ENCODE measurements at places on chromosomes 1 and 21.

- H3K36me3 ChIP-seq = no peaks in the 10 kb centered on the region
- no peak overlapping the region for H3K4me3 ChIP-seq
- no peaks in the 10 kb centered on the region for H3K4me1 ChIP-seq
- H3K27ac ChIP-seq = no peak overlapping the region
- DNase-seq = no peak
- H3K27me3 ChIP-seq = no peaks in the 10 kb centered on the region
Measured at GRCh38 chr1:181397845-181398244, 85.5 kb upstream of the CACNA1E start.

DNA sequence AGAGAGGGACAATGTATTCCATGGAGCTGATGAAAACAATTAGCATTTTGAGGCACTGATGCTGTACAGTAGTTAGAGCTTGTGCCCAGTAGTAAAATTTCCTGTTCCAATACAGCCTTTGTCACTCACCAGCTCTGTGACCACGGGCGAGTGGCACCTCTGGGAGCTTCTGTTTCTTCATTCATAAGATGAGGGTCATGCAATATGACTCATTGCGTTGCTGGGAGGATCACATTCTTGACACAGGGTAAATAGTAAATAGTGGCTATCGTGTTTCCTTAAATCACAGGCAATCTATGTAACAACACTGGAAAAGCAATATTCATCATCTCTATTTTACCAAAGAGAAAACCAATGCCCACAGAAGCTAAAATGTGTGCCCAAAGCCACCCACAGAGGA is 4.5 kb upstream of the LRRC52 start:
- H3K27me3 ChIP-seq = no peaks in the 10 kb centered on the region
- no peak overlapping the region for H3K4me3 ChIP-seq
- DNase-seq = no peak
- H3K27ac ChIP-seq = no peak overlapping the region
- no peaks in the 10 kb centered on the region for H3K36me3 ChIP-seq

GRCh38 chr21:46215436-46216131 is 13.0 kb downstream of the LSS start:
- DNase-seq = no peak
- no peak overlapping the region for H3K4me3 ChIP-seq
- H3K36me3 ChIP-seq = no peaks in the 10 kb centered on the region

- peaks cover 18% of the 10 kb centered on the region for H3K27me3 ChIP-seq
- H3K4me3 ChIP-seq = no peak overlapping the region
- peaks cover 10% of the 10 kb centered on the region for H3K4me1 ChIP-seq
- no peaks in the 10 kb centered on the region for H3K36me3 ChIP-seq
- DNase-seq = no peak
- H3K27ac ChIP-seq = no peak overlapping the region
Measured at GRCh38 chr1:43067233-43067745, 104.8 kb downstream of the EBNA1BP2 start.

DNA sequence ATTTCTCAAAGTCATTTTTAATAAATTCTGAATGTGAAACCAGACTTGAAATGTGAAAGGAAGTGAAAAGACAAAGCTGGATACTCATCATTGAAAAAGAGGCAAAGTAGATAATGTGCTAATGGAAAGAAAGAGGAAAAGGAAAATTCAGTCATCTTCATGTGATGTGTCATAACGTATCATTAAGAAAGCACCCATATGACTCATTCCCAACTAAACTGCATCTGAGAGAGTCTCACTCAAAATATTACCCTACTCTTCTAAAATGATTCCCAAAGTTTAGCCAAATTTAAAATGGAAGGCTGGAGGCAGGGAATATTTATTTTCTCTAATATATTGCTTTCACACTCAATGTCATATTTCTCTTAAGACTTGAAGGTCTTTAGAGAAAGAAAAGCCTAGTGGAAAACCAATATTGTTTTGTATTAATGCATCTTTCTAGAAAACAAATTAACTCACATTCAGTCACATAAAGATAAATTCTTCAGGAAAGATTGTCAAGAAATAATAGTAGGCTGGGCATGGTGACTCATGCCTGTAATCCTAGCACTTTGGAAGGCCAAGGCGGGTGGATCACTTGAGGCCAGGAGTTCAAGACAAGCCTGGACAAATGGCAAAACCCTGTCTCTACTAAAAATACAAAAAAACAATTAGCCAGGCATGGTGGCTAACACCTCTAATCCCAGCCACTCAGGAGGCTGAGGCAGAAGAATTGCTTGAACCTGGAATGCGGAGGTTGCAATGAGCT is 129.9 kb downstream of the SLC30A10 start:
- H3K27me3 ChIP-seq = no peaks in the 10 kb centered on the region
- no peak for DNase-seq
- H3K4me3 ChIP-seq = no peak overlapping the region

DNA sequence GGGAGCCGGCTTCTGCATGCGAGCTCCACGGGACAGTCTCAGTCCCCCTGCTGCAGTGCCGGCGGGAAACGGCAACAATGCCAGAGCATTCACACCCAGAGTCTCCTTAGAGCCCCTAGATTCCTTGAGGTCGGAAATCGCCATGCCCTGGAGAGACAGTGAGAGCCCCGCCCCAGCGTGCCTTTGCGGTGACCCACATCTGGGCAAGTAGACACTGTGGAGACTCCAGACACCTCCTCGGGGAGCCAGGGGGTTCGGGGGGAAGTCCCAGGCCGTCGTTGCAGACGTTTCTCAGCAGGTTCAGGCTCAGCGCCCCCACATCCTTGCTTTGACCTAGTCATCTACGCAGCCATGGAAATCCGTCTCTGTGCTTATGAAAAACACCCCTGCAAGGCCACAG is 81.3 kb upstream of the ARHGEF16 start:
- H3K27me3 ChIP-seq = peaks cover 65% of the 10 kb centered on the region
- no peak overlapping the region for H3K4me3 ChIP-seq
- no peak for DNase-seq
- no peaks in the 10 kb centered on the region for H3K36me3 ChIP-seq

- no peak overlapping the region for H3K4me3 ChIP-seq
- no peaks in the 10 kb centered on the region for H3K36me3 ChIP-seq
- DNase-seq = no peak
- no peaks in the 10 kb centered on the region for H3K4me1 ChIP-seq
- no peaks in the 10 kb centered on the region for H3K27me3 ChIP-seq
Measured at GRCh38 chr1:159510229-159510541, 25.6 kb downstream of the OR10J5 start.

DNA sequence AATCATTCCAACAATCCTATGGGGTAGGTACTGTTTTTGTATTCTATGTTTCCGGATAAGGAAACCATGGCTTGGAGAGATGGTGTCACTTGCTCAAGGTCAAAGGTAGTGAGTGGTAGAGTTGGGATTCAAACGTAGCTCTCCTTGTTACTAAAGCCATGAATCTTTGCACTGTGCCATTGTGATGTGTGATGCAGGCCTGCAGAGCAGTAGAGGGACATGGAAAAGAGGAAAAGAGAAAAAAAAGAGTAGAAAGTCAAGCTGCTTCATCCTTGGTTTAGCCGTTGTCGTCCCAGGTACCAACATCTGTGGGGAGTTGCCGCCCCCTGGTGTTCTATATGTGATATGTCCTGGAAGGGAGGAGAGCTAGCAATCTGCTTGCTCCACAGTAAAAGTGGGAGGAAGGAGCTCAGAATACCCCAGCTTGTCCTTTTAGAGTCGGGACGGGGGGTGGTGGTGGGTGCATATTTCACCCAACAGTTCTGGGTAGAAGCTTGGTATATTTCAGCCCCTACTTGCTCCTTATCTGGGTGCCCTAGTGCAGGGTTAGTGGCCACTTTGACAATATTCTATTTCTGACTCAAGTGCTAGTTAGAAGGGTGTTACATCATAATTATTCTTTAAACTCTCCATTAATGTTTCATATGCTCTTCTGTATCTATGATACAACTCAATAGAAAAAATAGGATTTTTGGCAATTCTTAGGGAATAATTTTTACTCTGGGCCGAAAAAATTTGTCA is 98.4 kb downstream of the EBNA1BP2 start:
- DNase-seq = peak; percentile 74
- no peak overlapping the region for H3K4me3 ChIP-seq
- peaks cover 5% of the 10 kb centered on the region for H3K27me3 ChIP-seq
- no peak overlapping the region for H3K27ac ChIP-seq
- peaks cover under 1% of the 10 kb centered on the region for H3K4me1 ChIP-seq

DNA sequence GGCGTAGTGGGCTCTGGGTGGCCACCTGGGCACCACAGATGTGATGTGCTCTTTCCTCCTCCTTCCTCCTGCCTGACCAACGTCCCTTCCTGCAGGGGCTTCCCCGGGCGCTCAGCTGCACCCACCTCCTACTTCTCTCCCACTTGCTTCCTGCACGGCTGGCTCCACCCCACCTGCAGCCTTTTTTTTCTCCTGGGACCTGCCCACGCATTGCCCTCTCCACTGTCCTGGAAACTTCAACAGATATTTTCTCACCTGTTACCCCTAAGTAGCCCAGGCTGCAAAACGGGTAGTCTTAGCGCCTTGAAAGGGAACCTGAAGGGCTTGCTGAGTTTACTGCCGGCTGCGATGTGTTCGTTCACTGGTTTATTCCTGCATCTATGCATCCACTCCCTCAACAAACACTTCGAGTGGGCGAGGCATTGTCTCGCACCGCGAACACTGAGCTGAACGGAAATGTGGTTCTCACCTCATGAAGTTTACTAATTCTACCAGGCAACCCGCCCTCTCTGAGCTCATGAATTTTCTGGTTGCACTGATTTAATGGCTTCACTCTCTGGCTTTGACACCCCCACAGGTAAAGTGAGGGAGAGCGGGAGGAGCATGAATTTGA is 23.6 kb downstream of the ZBTB18 start:
- H3K27me3 ChIP-seq = peaks cover 32% of the 10 kb centered on the region
- no peak overlapping the region for H3K4me3 ChIP-seq
- no peak for DNase-seq
- no peak overlapping the region for H3K27ac ChIP-seq

DNA sequence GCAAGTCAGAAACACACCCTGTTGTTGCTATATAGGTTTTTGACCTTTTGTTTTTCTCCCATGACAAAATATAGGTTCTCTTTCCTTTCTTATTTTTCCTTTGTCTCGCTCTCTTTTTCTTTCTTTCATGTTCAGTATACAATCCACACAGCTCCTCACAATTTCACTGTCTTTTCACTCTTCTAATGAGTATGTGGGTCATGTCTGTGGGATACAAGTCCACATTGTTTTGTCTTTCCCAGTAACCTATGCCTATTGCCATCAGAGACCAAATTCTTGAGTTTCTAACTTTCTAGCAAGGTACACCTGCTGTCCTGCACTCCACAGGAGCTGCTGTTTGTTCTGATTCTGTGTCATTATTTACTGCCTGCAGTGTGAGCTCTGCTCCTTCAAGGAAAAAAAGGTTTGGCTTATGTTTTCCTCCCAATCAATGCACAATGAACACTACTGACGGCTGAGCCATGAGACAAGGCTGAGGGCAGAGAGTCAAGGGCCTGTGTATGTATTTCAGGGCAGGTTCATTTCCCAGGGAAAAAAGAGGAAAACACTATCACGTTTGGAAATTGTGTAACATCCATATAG is 453.8 kb downstream of the NEGR1 start:
- H3K27me3 ChIP-seq = no peaks in the 10 kb centered on the region
- DNase-seq = no peak
- no peaks in the 10 kb centered on the region for H3K4me1 ChIP-seq
- no peak overlapping the region for H3K27ac ChIP-seq

GRCh38 chr1:58933599-58933926 is 149.7 kb upstream of the JUN start:
- no peak for DNase-seq
- H3K27ac ChIP-seq = peak overlapping the region; percentile 63
- no peaks in the 10 kb centered on the region for H3K36me3 ChIP-seq
- H3K4me1 ChIP-seq = peaks cover 28% of the 10 kb centered on the region

GRCh38 chr21:27761623-27762022 is 794.7 kb upstream of the ADAMTS5 start:
- no peak for DNase-seq
- H3K27me3 ChIP-seq = no peaks in the 10 kb centered on the region
- no peaks in the 10 kb centered on the region for H3K36me3 ChIP-seq
- no peaks in the 10 kb centered on the region for H3K4me1 ChIP-seq
- H3K4me3 ChIP-seq = no peak overlapping the region
- H3K27ac ChIP-seq = no peak overlapping the region

GRCh38 chr1:18300376-18300775 is 180.4 kb upstream of the KLHDC7A start:
- H3K4me1 ChIP-seq = no peaks in the 10 kb centered on the region
- no peaks in the 10 kb centered on the region for H3K36me3 ChIP-seq
- no peak for DNase-seq

GRCh38 chr1:41619511-41620364 is 135.3 kb upstream of the EDN2 start:
- DNase-seq = no peak
- H3K27me3 ChIP-seq = no peaks in the 10 kb centered on the region
- no peak overlapping the region for H3K27ac ChIP-seq
- H3K4me3 ChIP-seq = no peak overlapping the region
- H3K4me1 ChIP-seq = peaks cover 31% of the 10 kb centered on the region
- H3K36me3 ChIP-seq = no peaks in the 10 kb centered on the region

DNA sequence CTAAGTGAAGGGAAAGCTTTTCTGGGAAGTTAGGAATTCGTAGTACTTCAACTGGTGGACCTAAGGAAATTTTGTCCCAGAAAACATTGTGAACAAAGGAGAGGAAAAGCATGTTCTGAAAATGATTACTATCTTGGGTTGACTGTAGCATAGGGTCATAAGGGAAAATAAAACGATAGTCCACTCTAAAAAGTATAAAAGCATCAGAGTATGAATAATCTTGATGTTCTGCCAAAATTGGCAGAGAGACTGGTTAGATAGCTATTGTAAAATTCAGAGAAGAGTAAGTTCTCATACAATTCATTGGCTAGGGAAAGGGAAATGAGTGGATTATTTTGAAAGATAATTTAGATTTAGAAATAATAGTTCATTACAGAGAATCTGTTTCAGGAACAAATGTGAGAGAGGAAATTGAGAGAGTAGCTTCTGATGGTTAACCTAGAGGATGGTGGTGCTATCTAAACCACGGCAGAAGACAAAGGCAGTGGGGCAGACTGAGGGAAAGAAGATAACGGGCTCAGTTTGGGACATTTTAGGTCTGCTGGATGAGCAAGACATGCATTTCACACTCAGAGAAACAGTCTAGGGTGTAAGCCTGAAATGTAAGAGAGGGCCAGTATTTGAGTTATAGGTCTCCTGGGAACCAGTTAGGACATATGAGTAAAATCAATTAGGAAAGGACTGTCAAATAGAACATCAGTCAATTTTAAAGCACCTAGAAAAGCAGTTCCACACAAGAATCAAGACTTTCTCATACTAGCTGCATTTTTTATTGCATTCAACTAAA is 799.3 kb upstream of the CXADR start:
- no peak overlapping the region for H3K4me3 ChIP-seq
- H3K27ac ChIP-seq = no peak overlapping the region
- H3K36me3 ChIP-seq = no peaks in the 10 kb centered on the region
- no peaks in the 10 kb centered on the region for H3K27me3 ChIP-seq
- H3K4me1 ChIP-seq = no peaks in the 10 kb centered on the region
- no peak for DNase-seq

- no peaks in the 10 kb centered on the region for H3K27me3 ChIP-seq
- no peak overlapping the region for H3K27ac ChIP-seq
- DNase-seq = no peak
- no peak overlapping the region for H3K4me3 ChIP-seq
- no peaks in the 10 kb centered on the region for H3K36me3 ChIP-seq
- peaks cover 15% of the 10 kb centered on the region for H3K4me1 ChIP-seq
Measured at GRCh38 chr1:1425753-1426495, 4.8 kb upstream of the ANKRD65 start.

Measured in left lung (tissue), 14 donors.